Activated naive CD4-positive, alpha-beta T cell (primary cell): ENCODE measurements at places on chromosomes 2 and 18.

GRCh38 chr2:110124939-110125691 lies 9.5 kb upstream of the MALL start:
- no peak for DNase-seq

GRCh38 chr2:36322108-36322507 lies 33.5 kb upstream of the CRIM1 start:
- no peak for DNase-seq

- DNase-seq: no peak
Measured at GRCh38 chr2:215461836-215462532, 26.1 kb upstream of the FN1 start.

- DNase-seq: no peak
Measured at GRCh38 chr2:233643128-233643527, 6.9 kb downstream of the UGT1A10 start.

- DNase-seq: no peak
Measured at GRCh38 chr2:72965770-72966450, 48.6 kb downstream of the EMX1 start.

GRCh38 chr2:146734042-146734820 lies 1110.6 kb upstream of the ACVR2A start:
- no peak for DNase-seq

GRCh38 chr2:100070078-100070477 lies 72.3 kb downstream of the AFF3 start:
- DNase-seq: no peak

GRCh38 chr2:217852555-217853211 lies 150.1 kb downstream of the TNS1 start:
- DNase-seq: no peak

GRCh38 chr18:11454040-11454439 lies 155.4 kb upstream of the SLC35G4 start:
- no peak for DNase-seq

- no peak for DNase-seq
Measured at GRCh38 chr18:33751613-33752221, 173.7 kb downstream of the ASXL3 start.

- no peak for DNase-seq
Measured at GRCh38 chr18:5294113-5294456, 1.4 kb downstream of the ZBTB14 start.

GRCh38 chr2:107385921-107386320 lies 440.8 kb upstream of the RGPD4 start:
- no peak for DNase-seq

GRCh38 chr2:239392072-239392357 lies 8.8 kb downstream of the HDAC4 start:
- no peak for DNase-seq

DNA sequence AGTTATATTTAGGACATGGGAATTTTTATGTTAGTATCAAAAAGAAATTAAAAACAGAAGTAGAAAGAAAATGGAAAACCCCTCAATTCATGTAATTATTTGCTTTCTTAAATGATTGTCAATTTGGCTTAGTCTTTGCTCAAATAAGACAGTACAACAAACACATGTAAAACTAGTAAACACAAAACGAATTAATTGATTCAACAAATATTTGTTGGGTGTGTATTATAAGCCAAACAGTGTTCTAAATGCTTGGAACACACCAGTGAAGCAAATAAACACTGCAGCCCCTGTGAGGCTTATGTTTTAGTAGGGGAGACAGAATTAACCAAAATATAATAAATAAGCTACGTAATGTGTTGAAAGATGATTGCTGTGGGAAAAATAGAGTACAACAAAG lies 234.5 kb upstream of the STON1 start:
- DNase-seq: no peak

DNA sequence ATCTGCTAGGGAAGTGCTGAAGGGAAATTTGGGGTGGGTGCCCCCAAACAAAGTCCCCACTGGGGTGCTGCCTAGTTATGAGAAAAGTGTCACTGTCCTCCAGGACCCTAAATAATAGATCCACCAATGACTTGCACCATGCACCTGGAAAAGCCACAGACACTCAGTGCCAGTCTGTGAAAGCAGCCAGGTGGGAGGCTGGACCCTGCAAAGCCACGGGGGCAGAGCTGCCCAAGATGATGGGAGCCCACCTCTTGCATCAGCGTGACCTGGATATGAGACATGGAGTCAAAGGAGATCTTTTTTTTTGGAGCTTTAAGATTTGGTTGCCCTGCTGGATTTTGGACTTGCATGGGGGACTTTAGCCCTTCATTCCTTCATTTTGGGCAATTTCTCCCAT lies 431.6 kb downstream of the ERBB4 start:
- DNase-seq: no peak

DNA sequence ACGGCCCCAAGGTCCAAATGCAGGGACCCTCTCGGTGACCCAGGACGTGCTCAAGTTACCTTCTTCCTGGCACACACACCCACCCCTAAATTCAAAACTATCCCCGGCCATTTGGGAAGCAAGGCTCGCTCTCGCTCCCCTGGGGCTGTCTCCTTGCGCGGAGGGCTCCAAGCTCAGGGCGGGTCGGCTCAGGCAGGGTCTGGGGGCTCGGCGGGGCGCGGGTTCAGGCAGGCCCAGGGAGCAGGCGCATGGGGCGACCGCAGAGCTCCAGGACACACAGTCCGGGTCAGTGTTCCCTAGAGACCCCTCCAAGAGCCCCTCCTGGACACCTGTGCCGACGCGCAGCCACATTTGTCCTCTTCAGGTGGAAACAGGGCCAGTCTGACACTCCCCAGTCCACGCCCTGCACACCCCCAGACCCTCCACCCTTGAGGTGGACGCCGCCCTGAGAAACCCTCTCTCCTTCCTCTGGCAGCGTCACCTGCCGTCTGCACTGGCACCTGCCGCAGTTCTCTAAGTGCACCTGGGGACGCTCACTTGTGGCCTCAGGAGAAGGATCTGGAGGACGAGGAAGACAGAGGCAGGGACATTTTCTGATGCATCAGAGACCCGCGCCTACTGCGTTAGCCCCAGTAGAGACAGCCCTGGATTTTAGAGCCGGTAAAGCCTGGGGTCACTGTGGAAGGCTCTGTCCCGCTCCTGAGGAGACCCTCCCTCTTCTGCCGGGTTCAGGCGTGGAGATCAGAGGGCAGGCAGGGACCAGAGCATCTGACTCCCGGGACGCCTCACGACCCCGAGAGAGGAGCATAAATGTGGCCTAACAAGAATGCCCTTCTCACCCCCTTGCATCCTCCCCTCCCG lies 138.8 kb downstream of the TWIST2 start:
- no peak for DNase-seq

DNA sequence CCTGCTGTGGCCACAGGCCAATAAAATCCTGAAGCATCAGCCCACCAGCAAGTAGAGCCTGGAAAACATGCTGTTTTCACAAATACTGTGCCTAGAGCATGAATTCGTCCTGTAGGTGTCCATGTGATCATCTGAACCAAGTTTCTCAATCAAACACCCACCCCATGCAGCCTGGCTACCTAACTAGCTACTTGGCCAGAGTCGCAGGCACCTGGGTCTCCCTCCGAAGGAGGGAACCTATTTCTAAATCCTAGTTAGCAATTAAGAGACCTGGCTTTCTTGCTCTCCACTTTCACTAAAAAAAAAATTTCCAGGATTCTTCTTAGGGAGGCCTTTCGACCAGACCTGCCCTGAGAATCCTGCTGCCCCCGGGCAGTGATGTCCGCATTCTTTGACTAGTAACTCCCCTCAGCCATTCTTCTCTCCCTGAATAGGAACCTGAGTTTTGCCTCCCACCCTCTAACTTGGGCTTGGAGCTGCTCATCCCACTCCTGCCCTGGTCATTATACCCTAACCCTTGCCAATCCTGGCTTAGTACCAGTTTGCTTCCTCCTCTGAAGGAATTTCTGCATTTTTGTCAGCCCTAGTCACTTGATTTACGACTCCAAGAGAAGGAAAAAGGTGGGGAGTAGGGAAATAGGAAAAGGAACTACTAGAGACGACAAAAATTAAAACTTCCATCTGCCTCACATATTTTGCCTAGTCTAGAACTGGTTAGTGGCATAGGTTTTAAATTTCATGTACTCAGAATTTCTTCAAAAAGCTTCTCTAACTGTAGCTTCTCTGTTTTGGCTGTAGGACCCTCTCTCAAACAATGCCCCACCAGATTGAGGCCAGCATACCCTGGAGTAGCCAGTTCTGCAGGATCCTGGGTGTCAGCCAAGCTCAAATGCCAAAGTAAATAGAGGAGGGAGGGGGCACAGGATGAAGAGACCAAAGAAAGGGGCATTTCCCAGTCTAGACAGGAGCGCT lies 25.4 kb upstream of the TANK start:
- DNase-seq: no peak

DNA sequence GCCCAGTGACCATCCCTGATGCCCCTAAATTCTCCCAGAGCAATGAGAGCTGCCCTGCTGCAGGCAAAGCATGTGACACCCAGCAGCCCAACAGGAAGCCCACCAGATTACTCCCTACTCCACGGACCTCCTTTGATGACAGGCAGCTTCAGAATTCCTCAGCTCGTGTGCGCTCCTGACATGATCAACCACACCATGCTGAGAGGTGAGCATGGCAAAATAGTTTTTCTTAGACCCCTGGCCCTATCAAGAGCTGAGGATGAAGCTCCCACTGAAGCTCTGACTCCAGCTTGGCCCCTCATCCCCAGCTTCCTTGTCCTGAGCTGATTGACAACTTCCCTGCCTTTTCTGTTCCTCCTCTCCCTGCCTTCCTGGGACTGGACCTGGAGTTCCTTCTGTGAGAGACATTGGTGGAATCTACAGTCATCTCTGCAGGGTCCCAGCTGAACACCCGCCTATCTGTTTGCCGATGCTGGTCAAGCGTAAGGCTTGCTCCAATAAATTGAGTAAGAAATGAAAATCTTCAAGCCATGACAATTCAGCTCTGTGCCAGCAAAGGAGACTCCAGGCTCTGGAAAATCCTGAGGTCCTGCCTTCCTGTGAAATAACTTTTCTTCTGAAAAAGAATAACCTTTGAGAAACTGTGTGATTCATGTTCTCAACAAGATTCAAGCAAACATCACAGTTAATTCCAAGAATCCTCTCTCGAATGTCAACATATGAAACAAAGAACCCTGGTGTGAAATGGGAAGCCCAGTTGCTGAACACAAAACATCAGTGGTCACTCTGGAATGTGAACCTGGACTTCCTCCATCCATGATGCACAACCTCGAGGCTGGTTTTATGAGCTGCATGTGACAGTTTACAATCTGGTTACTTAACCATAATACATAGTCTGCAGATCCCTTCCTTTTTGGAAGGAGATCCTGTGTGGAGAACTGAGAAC lies 201.1 kb downstream of the SPP2 start:
- DNase-seq: no peak

DNA sequence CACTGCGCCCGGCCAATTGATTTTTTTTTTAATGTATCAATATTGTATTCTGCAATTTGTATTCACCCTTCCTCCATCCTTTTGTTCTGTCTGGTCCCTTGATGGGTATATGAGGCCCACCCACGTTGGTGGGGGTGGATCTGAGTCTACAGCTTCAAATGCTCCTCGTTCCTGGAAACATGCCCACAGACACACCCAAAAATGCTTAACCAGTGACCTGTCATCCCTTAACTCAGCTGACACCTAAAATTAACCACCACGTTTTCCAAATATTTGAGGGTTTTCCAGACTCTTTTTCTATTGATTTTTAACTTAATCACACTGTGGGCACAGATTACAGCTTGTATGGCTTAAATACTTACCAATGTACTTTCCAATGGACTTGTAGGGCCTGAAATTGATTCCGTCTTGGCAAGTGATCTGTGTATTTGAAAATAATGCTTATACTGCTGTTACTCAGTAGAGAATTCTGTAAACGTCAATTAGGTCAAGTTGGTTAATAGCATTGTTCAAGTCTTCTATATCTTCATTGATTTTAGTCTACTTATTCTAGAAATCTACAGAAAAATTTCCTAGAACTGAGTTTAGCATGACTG lies 34.4 kb upstream of the CYP27C1 start:
- DNase-seq: no peak

GRCh38 chr2:136168720-136169119 lies 50.8 kb upstream of the CXCR4 start:
- DNase-seq: no peak

GRCh38 chr18:70426818-70427217 lies 138.0 kb downstream of the SOCS6 start:
- DNase-seq: no peak

DNA sequence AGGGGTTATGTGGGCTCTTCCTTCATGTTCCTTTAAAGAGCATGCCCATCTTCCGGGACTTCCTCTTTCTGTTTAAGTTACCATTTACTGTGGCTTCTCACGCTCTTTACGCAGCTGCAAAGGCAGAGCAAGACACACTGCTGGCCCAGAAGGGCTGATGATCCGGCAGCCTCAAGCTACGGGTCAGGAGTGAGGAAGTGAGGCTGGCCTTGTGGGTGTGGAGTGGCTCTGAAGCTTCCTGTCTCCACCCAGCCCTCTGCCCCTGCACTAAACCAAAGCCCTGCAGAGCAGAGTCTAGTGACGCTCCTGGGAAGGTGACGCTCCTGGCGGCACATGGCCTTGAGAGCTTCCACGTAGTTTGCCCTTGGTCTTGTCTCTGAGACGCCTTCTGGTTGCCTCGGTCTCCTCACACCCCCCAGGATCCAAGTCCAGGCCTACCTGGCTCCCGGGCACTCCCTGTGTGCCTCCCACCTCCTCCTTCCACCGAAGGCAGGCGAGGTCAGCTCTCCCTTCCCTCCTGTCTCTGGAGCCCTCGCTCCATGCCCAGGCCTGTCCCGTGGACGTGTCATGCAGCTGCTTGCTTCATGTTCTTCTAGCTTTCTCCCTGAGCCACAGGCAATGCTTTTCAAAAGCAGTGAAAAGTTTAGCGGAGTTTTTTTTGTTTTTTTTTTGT lies 50.3 kb downstream of the ARL4C start:
- peak; percentile 58 for DNase-seq

DNA sequence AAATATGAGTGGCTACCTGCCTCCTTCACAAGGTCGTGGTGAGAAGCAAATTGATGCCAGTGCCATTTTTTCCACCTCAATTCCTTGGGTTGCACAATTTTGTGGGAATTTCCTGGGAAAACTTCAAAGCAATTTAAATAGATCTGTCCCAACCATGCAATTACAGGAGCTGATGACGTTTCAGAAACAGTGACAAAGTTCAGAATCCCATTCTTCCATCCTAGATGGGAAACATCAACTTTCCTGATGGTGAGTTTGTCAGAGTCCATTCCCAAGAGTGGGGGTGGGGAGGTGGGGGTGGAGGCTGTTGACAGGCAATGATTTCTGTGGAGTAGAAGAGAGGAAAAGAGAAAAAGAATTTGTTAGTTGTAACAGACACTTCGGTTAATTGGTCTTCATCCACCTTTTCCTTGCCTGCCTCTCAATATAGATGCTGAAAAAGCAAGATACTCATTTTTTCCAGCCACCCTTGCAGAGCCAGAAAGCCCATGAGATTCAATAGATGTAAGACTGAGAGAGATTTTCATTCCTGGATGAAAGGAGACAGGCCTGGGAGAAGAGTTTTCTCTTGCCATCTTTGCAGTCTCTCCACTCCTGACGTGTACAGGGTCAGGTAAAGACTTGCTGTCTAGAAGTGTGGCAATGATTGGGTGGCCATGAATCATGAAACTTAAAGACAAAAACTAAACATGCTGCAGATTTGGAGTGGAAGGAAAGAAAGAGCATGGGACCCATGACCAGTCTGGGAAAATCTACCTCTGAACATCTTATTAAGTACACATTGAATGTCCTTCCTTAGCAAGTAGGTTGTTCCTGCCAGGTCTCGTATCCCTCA lies 47.3 kb downstream of the SOCS6 start:
- no peak for DNase-seq
